ENCODE measurements at places on chromosomes 6 and 20.

GRCh38 chr6:52994031-52994838 lies 849 bp downstream of the GSTA4 start:
- DNase-seq: no peak

- DNase-seq: no peak
Observed at GRCh38 chr6:149714442-149714841, 3.5 kb downstream of the LATS1 start.

DNA sequence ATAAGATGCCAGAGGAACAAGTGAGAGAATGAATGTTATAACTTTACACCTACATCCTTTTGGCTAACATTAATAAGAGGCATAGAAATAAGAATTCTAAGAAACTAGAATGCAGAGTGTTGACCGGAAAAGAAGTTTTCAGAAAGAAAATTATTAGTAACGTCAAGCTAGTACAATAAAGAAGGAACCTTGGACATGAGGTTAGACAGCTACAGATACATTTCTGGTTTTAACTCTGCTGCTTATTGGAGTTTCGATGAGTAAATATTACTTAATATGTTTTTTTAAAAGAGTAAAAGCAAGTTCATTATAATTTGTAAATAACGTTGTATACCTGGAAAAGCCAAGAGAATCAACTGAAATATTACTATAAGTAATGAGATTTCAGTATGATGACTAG lies 22.7 kb downstream of the TAB2 start:
- DNase-seq: no peak

- DNase-seq: no peak
Observed at GRCh38 chr6:72813807-72814596, 192.1 kb downstream of the KCNQ5 start.

- DNase-seq: no peak
Observed at GRCh38 chr20:24366336-24367004, 103.0 kb upstream of the SYNDIG1 start.

- no peak for DNase-seq
Observed at GRCh38 chr6:99912657-99913056, 81.4 kb downstream of the MCHR2 start.

DNA sequence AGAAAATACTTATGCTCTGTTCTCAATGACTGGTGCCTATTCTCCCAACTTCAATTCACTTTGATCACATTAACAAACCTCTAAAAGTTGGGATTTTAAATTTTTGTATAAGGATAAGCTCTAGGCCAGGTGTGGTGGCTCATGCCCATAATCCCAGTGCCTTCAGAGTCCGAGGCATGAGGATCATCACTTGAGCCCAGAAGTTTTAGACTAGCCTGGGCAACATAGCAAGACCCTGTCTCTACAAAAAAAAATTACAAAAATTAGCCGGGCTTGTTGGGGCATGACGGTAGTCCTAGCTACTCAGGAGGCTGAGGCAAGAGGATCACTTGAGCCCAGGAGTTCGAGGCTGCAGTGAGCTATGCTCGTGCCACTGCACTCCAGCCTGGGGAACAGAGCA lies 3.9 kb downstream of the SSR1 start:
- DNase-seq: no peak

DNA sequence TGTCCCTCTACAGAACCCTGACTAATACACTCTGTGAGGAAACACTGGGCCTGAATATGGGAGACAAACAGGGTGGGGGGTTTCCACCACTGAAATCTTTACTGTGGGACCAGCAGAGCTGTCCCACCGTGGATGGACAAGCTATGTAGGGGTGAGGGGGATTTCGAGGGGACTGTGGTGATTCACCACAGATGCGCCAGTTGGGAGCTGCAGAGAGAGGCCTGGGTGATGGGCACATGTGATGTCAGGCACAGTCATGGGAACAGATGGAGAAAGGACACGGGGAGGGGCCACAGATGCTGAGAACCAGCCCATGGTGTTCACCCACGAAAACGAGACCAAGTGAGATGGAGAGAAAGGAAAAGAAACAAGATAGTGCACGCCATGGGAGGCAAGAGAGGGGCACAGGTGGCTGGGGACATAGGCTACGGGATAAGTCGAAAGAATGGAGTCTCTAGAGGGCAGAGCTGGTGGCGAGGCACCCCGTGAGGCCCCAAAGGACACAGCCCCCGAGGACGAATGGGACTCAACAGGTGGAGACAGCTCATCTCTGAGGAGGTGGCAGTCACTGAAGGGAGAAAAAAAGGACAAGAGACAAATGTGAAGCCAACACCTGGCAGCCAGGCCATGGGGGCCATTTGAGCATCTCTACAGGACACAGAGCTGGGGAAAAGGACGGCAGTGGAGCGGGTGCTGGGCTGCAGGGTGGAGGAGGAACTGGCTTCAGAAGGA lies 10.5 kb upstream of the RAMACL start:
- DNase-seq: no peak

DNA sequence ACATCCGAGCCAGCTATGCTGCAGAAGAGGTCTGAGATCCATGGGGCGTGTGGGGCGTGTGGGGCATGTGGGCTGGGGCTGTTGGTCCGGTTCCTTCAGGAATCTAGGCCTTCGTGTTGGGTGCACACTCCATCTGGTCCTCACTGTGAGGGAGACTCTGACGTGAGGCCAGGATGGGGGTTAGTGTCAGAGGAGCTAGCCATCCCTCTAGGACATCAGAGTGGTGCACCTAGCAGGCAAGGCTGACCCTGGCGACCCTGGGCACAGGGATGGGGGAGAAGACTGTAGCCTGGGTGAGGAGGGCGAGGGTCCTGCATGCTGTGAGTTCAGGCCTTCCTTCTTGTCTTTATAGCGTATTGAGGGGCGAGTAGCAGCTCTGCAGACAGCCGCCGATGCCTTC lies 8.7 kb upstream of the PTPRA start:
- no peak for DNase-seq

DNA sequence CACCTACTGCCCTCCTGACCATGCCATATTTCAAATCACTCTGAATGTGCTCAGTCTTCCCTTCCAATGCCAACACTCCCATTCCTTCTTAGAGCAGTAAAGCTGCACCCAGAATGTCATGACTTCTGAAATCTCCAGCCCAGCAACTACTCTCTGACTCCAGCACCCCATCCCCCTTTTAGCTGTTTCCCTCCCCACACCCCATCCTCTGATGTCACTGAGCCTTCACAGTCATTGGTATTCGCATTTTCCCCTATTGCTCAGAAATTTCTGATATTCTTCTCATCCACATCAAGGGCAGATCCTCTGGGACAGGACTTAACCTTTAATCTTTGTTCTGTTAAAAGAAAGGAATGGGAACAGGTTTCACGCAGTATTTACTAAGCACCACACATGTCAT lies 67.1 kb upstream of the SLC4A11 start:
- DNase-seq: no peak

GRCh38 chr20:16419138-16419715 lies 154.0 kb downstream of the KIF16B start:
- no peak for DNase-seq

DNA sequence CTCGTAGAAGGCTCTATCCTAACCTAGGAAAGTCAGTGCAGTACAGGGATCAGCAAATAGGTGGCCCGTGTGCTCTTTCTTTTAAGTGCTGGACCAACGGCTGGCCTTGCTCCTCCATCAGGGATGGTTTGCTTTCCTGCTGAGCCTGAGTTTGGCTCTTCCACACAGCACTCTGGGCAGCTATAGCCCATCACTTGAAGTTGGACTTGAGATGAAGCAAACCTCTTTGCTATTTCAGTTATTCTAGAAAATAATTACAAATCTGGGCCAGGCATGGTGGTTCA lies 66.9 kb upstream of the KCNK16 start:
- DNase-seq: no peak

DNA sequence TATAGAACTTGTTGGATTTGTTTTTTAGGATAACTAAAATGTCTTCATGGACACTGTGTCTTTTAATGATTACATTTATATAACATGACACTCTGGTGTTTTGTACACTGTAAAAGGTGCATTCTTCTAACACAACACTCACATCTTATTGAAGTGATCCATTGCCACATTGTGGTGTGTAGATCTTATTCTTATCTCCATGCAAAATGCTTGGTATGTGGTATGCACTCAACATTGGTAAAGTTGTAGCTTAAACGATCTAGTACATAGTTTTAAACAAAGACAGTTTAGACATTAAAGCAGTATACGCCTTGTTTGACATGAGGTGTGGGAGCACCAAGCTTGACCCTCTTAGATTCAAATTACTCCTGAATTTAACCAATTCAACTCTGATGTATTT lies 84.7 kb downstream of the SASH1 start:
- DNase-seq: no peak

- DNase-seq: no peak
Observed at GRCh38 chr6:111765763-111766162, 107.5 kb downstream of the FYN start.

DNA sequence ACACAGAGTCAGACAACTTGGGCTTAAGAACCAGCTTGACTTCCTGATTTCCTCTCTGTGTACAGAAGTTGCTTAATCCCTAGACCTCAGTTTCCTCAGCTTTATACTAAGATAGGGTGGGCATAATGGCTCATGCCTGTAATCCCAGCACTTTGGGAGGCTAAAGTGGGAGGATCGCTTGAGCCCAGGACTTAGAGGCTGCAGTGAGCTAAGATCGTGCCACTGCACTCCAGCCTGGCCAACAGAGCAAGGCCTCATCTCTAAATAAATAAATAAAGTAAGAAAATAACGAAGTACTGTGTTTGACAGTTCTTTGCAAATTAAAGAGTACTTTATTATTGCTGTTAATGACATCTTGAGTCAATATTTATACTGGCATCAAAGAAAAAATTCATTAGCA lies 41.7 kb downstream of the CNKSR3 start:
- DNase-seq: no peak

GRCh38 chr6:6918216-6918983 lies 189.4 kb upstream of the RREB1 start:
- DNase-seq: peak; percentile 20

Measured in HTR-8/SVneo (cell line).